ENCODE measurements at places on chromosomes 6 and 20.
A peak's percentile ranks its signal among the peaks of the same experiment; 100 is the strongest.

DNA sequence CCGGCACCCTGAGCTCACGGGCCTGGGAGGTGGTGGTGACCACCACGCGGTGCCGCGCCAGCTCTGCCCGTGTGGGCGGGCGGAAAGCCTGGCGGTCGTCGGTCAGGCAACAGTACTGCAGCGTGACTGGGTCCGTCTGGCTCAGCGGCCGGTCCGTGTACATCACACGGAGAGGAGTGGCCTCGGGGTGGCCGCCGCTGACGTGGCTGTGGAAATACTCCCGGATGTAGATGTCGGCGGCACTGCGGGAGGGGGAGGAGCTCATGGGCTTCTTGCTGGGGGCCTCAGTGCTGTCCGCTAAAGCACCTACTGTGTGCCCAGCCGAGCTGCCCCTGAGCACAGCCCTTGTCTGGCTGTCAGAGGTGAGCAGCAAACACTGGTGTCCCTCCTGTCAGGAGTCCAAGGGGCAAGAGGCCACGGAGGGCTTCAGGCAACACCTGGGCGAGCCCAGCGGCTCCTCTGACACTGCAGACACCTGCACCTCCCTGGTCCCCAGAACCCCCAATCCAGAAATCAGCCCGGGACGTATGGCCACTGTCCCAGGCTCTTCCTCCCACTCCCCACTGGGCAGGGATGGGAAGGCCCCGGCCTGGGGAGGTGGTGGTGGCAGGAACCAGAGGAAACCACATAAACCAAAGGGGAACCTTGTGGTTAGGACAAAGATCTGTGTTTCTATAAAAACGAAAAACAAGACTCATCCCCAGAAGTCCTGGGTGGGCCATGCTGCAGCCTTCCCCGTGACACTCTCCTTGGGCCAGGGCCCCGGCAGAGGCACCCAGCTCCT, 6.5 kb downstream of the HELZ2 start:
- no peak for DNase-seq

DNA sequence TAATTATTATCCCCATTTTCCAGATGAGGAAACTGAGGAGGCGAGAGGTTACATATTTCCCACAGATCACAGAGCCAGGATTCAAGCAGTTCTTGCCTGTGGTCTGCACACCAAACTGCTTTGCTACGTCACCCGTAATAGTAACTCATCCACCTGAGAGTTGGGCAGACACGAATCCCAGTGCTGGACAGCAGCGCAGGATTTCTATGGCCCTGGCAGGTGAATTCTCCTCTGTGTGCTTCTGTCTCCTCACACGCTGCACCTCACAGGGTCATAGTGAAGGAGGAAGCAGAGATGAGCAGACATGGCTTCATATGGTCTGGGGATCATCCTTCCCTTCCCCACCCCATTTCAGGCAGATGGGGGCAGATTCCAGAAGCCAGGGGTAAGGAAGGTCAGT, 127.0 kb upstream of the LRFN2 start:
- DNase-seq, result no peak

DNA sequence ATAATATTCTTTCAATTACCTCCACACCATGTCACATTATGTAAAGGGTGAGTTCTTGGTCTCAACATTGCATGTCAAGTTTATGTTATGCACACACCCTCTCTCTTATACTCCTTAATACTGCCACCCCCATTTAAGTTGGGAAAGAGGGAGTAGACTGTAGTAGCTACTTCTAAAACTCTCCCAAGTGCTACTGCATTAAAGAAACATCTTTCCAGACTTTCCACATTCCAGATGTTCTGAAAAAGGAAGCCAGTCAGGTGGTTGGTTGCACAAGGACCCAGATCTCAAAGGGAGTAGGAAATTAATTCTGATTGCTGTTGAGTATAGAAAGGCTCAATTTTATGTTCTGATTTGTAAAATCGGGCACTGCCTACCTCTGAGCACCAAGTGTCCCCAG, 419.5 kb downstream of the CD83 start:
- no peak for DNase-seq

DNA sequence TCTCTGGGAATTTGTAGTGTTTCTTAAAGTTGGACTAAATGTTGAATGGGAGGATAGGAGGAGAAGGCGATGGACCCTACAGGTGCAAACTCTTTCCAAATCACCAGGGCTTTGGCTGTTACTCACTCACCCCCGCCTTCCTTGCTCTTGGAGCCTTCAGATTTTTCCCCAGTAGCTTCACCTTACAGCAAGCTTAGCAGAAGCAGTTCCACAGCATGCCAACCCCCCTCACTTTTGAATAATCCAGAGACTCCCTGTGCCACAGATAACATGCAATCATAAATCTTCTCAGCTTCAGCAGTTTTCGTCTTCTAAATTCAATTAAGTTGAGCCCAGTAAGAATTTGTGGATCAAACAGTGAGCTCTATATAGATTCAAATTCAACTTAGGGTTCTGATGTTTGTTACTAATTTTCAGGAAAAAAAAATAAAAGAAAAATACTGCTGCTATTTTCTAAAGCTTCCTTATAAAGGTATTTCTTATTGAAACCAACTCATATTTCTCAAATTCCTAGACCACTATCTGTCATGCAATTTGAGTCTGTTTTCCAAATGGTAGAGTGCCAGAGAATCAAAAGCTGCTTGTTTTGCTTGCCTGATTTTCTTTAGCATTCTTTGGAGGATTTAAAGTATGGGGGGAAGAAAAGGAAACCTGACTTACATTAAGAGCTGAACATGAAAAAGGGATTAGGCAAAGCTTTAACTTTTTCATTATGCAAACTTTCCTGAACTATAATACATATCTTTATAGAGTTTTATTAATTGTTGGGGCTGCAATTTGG, 166.4 kb downstream of the EYA4 start:
- DNase-seq, result no peak

DNA sequence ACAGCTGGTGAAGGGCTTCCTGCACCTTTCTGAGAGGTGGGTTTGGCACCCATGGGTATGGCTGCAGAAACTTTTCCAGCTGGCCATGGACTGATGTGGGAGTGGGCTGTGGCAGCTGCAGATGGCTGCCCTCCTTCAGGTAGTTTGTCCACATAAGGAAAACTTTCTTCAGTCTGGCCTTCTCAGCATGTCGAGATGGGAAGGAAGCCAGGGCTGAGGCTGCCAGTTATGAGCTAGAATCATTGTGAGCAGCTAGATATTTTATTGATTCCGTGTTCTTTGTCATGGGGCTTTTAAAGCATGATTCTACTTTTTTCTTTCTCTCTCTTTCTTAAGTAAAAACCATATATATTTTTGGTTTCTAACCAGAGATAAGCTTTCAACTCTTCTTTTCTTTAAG, 16.6 kb downstream of the NKX2-4 start:
- DNase-seq, result no peak

GRCh38 chr6:40536442-40536841, 50.7 kb downstream of the LRFN2 start:
- DNase-seq, result no peak

DNA sequence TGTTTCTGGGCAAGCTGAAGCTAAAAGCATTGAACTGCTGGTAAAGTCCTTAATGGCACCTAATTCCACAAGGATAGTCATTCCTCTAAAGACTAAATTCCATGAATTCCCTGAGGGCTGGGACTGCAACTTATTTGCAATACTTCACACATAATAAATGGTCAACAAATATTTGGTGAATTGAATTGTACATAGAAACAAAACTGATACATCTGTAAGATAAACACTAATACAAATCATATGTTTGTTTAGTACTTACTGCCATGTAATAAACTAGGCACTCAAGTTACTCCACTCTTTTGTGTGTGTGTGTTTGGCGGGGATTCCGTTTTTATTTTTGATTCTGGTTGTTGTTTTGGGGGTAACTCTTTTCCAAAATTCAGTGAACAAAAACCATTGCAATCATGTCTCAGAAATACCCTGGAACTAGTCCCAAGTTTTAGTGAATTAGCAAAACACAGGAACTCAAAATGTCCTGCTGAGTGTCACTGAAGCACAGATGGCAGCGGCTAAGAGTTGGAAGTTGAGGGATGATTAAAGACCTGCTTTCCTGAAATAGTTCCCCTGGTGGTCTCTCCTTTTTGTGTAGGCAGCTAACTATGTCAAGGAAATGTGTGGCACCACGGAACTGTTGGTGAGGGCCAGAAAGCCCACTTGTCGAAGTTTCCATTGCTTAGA, 74.8 kb upstream of the SNRPB2 start:
- DNase-seq, result no peak

GRCh38 chr6:70112716-70113115, 190.2 kb downstream of the COL9A1 start:
- no peak for DNase-seq

- no peak for DNase-seq
Observed at GRCh38 chr6:146194434-146194833, 165.6 kb downstream of the GRM1 start.

GRCh38 chr6:162917506-162917905, 189.7 kb downstream of the PACRG start:
- DNase-seq, result no peak

GRCh38 chr6:106396426-106397220, 36.1 kb downstream of the CRYBG1 start:
- DNase-seq, result no peak

DNA sequence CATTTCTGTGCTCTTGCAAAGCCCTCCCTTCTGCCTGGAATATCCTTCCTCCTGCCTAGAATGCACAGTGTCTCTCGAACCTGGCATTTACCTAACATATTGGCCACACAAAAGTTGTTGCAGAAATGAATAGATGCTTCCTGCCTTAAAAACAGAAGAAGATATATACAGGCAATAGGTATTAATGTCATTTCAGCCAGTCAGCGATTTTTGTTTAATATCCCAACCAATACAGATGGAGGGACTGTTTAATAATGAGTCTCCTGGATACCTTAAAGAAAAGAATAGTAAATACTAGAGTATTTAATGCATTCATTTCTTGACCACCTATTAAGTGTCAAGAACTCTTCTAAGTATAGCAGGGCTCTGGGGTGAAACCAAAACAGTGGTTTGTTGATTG, 70.3 kb downstream of the MBOAT1 start:
- DNase-seq, result no peak

DNA sequence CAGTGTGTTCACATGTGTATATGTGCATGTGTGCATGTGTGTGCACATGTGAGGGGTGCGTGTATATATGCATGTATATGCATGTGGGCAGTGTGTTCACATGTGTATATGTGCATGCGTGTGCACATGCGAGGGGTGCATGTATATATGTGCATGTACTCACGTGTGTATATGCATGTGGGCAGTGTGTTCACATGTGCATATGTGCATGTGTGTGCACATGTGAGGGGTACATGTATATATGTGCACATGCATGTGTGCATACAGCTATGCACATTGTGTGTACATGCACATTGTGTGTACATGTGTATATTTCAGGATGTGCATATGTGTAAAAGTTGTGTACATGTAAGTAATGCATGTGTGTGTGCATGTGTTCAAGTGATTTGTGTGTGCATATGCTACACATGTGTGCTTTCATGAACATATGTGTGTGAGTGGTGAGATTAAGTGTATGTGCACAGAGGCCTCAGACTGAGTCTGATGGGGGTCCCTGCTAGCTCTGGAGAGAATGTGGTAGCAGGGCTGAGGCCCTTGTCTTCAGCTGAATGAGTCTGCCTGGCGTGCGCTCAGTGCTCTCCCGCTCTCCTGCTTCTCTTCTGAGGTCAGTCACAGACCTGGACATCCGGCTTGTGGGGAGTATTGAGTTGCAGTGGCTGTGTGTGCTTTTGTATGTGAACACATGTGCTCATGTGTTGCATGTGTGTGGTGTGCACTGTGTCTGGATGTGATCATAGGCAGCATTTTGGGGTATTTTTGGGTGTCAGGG, 19.9 kb upstream of the MYT1 start:
- DNase-seq, result no peak

GRCh38 chr20:48102076-48102787, 317.0 kb upstream of the SULF2 start:
- peak; percentile 5 for DNase-seq

DNA sequence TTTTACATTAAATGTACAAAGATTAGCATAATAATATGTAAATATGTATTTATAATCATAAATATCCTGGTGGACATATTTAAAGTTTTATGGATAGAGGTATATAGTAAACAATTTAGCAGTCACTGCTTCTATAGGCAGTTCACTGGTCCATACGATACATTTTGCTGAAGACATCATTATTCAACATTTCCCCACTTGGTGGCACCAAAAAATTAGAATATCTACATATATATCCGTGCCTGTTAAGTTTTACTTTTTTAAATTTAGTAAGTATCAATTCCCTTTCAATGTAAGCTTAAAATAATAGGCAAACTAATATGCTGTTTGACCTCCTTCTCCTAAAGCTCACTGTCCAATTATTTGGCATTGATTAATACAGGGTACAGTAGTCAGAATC, 64.2 kb downstream of the LMBRD1 start:
- DNase-seq, result peak; percentile 73

DNA sequence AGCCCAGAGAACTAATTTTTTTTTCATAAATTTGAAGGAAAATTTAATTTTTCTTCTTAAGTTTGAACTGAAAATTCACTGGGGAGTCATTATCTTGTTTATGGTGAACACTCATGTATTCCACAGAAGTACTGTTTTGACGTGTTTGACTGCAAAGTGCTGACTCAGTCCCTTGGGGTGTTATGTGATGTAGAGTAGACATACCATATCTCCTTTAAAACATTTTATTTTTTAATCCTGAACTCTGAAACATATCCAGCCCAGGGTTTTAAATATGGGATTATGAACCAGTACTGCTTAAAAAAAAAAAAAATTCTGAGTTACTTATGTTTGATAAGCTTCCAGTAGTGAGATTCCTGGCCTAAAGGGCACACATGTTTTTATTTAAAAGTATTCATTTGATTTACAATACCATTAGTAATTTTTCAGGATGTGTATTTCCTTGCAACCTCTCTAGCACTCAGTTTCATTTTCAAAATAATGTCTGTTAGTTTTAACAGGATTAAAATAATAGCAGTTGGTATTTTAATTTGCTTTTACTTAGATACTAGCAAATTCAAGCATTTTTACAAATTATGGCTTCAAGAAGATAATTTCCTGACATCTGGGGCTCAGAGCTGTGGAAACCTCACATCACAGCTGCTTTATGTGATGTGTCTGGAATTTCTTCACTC, 81.7 kb upstream of the PDE10A start:
- no peak for DNase-seq

GRCh38 chr6:70764706-70765105, 97.0 kb downstream of the SMAP1 start:
- DNase-seq, result no peak

- DNase-seq, result no peak
Observed at GRCh38 chr6:97262676-97263075, 20.3 kb downstream of the MMS22L start.

DNA sequence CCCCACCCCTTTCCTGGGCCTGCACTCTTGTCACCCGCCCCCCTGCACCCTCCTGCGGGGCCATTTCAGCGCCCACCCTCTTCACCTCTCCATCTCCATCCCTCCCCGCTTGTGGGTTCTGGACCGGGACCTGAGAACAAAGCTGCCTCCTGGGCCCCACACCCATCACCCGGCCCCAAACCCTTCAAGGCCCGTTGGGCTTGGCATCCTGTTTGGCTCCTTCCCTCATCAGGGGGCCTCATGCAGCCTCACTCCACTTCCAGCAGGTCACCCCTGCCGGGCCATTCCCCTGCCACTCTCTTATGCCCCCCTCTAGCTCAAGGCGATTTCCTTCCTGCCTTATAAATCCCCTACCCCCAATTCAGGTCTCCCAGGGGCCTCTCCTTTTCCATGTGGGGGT, 67.4 kb downstream of the SRC start:
- DNase-seq, result no peak

GRCh38 chr6:144416244-144416643, 131.1 kb downstream of the UTRN start:
- DNase-seq, result no peak
